T-helper 9 cell (primary cell): ENCODE measurements at places on chromosomes 11 and 22.

- no peak for DNase-seq
Observed at GRCh38 chr11:104799251-104799650, 99.0 kb downstream of the CASP12 start.

- DNase-seq: no peak
Observed at GRCh38 chr22:19723232-19723982, at the start of gene GP1BB. Gene GP1BB, plus strand, starts transcription at chr22:19723539. Its CDS starts 31 bp downstream, at chr22:19723570.

GRCh38 chr22:23722724-23723123 lies 28.2 kb downstream of the ZNF70 start:
- DNase-seq: no peak

DNA sequence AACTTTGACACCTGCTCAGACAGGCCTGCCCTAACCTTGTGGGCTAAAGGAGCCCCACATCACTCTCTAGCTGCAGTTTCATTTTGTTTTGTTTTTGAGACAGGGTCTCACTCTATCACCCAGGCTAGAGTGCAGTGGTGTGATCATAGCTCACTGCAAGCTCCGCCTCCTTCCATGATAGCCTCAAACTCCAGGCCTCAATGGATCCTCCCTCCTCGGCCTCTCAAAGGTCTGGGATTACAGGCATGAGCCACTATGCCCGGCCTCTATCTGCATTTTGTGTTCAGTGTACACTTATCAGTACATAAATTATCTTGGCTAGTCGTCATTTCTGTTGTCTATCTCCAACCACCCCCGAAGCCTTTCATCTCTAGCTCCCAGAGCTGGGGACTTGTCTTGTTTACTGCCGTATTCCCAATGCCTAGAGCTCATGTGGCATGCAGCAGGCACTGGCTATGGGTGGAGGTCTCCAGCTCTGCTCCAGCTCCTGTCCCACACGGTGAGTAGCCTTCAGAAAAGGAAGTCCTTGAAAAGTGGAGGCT lies 22.1 kb upstream of the PEX26 start:
- no peak for DNase-seq

- DNase-seq: no peak
Observed at GRCh38 chr11:5831196-5831829, 10.4 kb downstream of the OR52E6 start.

DNA sequence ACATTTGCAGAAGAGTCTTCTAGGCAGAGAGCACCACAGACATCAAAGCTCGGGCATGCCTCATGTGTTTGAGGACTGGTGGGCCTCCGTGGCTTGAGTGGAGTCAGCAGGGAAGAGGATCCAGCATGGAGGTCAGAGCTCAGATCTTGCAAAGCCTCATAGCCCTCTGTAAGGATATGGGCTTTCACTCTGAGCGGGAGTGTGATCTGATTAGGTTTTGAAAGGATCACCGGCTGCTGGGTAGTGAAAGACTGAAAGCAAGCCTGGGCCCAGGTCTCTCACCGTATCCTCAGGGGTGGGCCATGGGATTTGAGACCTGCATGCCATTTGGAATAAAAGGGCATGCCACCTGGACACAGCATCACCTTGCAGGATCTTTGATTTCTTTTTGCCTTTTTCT lies 112.7 kb downstream of the TEAD1 start:
- DNase-seq: no peak
